T follicular helper cell (primary cell): ENCODE measurements at places on chromosomes 12 and 14.

- DNase-seq: no peak
Observed at GRCh38 chr14:79044894-79045624, 874.9 kb downstream of the NRXN3 start.

DNA sequence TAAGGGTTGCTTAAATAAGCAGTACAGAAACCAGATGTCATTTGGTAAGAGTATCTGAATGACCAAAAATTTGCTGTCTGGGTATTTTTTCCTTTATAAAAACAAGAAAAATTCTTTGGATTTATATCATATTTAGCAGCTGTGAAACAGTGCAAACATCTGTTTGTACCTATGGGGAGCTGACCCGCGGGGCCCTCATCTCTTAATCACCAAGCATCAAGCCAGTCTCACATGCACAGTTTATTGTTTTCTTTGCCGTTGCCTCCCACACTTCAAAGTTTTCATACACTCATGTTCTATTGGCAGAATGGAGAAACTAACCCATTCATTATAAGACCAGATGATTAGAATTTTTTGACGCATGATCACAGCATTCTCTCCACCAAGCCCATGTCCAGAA, 142.2 kb downstream of the BMP4 start:
- no peak for DNase-seq

GRCh38 chr14:36442824-36443241, 77.2 kb downstream of the NKX2-1 start:
- no peak for DNase-seq

GRCh38 chr14:71725922-71726579, 206.2 kb upstream of the RGS6 start:
- no peak for DNase-seq

DNA sequence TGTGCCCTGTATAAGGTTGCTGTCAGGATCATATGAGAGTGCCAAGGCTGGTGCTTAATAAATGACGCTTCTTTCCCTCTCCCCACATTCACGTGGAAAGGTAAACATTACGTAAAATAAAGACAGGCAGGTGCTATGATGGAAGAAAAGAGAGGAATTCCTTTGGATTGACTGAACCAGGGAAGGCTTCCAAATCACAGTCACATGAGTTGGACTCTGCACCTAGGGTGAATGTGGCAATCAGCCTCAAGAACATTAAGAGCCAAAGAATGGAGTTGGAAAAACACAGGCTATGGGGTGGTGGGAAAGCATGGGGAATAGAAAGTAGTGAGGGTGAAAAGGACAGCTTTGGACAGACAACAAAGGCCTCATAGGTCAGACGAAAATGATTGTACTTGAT, 473.1 kb downstream of the VRK1 start:
- DNase-seq: no peak

- DNase-seq: peak; percentile 39
Observed at GRCh38 chr14:64880221-64881121, 764 bp upstream of the SPTB start.

GRCh38 chr12:23376238-23376637, 573.2 kb downstream of the SOX5 start:
- no peak for DNase-seq

DNA sequence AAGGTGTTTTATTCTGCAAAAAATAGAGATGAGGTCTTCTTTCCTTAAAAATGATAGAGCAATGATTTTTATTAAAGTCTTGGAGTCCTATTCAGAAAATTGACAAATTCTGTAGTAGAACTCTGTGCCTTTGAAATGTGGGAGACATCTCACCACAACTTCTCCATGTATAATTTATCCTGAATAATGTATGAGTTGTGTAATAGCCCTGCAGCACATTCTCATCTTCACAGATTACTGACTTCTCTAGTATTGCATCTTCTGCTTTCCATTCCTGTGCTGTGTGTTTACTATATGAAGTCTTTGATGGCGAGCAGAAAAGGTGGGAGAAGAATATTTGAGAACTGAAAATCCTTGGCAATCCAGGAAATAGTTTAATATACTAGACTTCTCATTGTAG, 255.6 kb downstream of the TTC6 start:
- DNase-seq: no peak
